ENCODE measurements at places on chromosomes 3 and 15.

- peak; percentile 48 for DNase-seq
Observed at GRCh38 chr15:90037961-90038631, 37.0 kb downstream of the ZNF710 start.

DNA sequence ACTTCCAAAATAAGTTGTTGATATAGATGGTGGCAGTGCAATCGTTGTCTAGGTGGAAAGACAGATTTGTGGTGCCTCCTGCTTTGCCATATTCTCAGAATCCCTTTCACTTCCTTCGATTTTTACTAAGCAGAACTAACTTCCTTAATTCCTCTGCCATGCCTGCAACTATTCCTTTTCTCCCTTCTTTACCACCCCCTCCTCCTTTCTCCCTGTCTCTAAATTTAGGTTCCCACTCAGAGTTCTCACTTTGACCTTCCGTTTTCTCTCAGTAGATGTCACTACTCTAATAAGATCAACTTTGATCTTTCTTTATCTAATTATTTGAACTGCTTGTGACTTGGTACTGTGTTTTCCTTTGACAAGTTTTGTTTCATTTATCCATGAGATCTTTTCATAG lies 351.2 kb downstream of the LPP start:
- DNase-seq = no peak

GRCh38 chr3:59981377-59981776 lies 931.6 kb upstream of the CFAP20DC start:
- no peak for DNase-seq

GRCh38 chr3:76673171-76673570 lies 366.7 kb upstream of the ROBO2 start:
- no peak for DNase-seq

GRCh38 chr3:69770219-69770618 lies 31.0 kb downstream of the MITF start:
- DNase-seq = no peak

GRCh38 chr15:55319537-55320237 lies 665 bp downstream of the PIGB start:
- peak; percentile 72 for DNase-seq

DNA sequence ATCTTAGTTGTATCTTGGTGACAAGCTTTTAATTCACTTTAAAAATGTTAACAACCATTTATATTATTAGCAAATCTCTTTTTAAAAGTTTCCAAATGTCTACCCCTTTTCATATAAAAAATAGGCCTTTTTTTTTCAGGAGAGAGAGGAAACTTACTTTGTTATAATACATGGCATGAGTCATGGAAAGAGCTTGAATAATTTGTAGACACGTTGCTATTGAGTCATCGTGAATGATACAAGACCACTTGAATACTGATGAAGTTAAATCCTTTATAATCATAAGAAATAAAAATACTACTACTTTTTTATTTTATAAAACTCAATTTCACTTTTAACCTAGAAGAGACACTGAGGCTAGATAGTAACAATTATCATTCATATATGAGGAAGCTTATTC lies 70.3 kb upstream of the BBX start:
- peak; percentile 78 for DNase-seq

GRCh38 chr3:140370686-140371085 lies 307.2 kb upstream of the TRIM42 start:
- DNase-seq = no peak

DNA sequence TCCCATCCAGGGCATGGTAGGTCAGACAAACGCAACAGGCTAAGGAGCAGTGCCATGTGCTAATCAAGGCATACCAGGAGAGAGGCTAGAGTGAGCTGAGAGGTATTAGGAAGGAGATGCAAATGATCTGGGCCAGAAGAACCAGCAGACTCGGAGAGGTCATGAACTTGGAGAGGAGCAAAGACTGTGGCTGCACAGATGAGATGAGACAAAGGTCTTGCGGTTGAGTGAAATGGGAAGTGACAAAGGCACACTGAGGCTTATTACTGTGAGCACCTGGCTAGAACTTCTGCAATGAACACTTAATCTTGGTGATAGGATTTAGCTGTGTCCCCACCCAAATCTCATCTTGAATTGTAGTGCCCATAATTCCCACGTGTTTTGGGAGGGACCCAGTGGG lies 380.2 kb downstream of the ULK4 start:
- no peak for DNase-seq

DNA sequence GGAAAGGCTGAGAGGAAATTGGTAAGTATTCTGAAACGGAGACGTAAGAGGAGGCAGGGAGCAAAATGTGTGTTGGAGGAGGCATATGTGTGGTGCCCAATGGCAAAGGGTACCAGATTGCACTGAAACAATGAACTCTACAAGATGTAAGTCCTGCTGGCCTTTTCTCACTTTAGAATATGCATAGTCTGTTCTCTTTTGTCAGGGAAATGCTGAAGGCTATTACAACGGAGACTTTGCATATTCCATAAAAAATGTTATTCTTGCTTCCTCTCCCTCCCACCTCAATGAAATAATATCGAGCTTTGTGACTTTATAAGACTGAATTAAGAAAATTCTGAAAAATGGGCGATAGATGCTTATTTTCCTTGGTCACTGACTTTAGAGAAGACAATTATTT lies 85.9 kb downstream of the PEX5L start:
- no peak for DNase-seq

GRCh38 chr15:94300612-94301011 lies 69.3 kb downstream of the MCTP2 start:
- no peak for DNase-seq

GRCh38 chr15:82044373-82045178 lies 1.2 kb downstream of the MEX3B start:
- DNase-seq = peak; percentile 52

- no peak for DNase-seq
Observed at GRCh38 chr3:180570238-180570637, 31.7 kb upstream of the TTC14 start.

GRCh38 chr3:100093831-100094230 lies 20.5 kb downstream of the FILIP1L start:
- DNase-seq = no peak

GRCh38 chr3:194383276-194383940 lies 13.9 kb upstream of the LRRC15 start:
- no peak for DNase-seq

DNA sequence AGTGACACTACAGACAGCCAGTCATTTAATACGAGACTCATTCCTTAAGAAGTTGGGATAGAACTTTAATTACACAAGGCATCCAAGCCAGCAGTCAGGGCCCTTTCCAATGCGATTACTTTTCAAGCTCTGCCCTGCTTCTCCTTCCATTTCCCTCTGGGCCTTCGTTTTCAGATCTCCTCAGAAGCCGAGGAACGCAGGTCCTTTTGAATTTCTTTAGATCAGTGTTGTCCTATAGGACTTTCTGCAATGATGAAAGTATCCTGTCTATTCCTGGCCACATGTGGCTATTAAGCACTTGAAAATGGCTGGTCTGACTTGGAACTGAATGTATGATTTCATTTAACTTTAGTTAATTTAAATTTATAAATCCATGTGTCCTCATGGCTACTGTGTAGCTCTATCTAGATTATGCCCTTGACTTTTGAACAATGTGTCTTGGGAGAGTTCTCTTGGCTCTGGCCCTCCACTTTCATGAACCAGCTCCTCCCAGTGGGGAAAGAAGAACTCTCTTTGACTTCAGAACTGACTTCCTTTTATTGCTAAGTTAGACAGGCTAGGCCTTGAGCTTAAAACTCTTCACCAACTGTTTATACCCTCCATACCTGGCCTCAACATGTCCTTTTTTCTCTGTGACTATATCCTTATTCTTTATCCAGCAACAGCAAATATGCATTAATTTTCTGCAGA lies 22.6 kb downstream of the TGFBR2 start:
- DNase-seq = no peak

- DNase-seq = no peak
Observed at GRCh38 chr3:110968076-110968475, 103.5 kb upstream of the NECTIN3 start.

- DNase-seq = no peak
Observed at GRCh38 chr3:5221701-5222100, 34.2 kb downstream of the EDEM1 start.

GRCh38 chr3:169199283-169199682 lies 464.2 kb downstream of the MECOM start:
- DNase-seq = no peak

GRCh38 chr15:57726411-57726810 lies 19.9 kb downstream of the POLR2M start:
- no peak for DNase-seq

- no peak for DNase-seq
Observed at GRCh38 chr3:157059661-157060060, 100.3 kb downstream of the CCNL1 start.

DNA sequence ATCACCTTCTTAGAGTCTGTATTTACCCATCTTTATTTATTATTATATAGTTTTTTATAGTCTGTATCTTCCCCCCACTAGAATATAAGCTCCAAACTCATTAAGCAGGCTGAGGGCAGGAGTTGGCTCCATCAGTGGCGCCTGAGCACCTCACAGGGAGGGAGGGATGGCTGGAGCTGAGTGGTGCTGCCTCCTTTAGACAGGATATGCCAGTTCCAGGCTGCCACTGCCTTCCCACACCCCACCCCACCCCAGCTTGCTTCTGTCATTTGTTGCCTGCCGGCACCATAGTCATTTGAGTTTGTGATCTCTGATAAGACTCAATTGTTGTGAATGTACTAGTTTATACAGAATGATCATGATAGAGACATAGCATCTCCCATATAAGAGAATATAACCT lies 85.5 kb downstream of the KLHL25 start:
- no peak for DNase-seq

GRCh38 chr3:190701096-190701532 lies 161.4 kb downstream of the GMNC start:
- DNase-seq = peak; percentile 64

DNA sequence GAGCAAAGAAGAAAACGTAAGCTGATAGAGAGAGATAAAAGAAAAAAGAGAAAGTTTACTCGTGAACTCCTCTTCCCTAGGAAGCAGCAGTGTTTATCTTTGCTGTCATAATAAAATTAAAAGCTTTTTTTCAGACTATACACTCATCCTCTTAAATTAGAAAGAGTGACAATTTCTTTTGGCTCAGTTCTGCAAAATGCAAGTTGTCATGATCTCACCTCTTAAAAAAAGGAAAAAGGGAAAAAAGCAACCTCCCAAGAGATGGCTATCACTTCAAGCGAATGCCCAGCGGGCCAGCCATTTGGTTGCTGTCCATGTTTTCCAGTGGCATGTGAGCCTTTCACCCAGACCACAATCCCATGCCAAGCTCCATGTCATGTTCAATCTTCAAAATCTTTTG lies 7.0 kb upstream of the THBS1 start:
- DNase-seq = peak; percentile 26

- DNase-seq = no peak
Observed at GRCh38 chr3:178260887-178261565, 275.2 kb upstream of the KCNMB2 start.

- DNase-seq = no peak
Observed at GRCh38 chr3:40677321-40677720, 152.6 kb downstream of the ZNF621 start.

DNA sequence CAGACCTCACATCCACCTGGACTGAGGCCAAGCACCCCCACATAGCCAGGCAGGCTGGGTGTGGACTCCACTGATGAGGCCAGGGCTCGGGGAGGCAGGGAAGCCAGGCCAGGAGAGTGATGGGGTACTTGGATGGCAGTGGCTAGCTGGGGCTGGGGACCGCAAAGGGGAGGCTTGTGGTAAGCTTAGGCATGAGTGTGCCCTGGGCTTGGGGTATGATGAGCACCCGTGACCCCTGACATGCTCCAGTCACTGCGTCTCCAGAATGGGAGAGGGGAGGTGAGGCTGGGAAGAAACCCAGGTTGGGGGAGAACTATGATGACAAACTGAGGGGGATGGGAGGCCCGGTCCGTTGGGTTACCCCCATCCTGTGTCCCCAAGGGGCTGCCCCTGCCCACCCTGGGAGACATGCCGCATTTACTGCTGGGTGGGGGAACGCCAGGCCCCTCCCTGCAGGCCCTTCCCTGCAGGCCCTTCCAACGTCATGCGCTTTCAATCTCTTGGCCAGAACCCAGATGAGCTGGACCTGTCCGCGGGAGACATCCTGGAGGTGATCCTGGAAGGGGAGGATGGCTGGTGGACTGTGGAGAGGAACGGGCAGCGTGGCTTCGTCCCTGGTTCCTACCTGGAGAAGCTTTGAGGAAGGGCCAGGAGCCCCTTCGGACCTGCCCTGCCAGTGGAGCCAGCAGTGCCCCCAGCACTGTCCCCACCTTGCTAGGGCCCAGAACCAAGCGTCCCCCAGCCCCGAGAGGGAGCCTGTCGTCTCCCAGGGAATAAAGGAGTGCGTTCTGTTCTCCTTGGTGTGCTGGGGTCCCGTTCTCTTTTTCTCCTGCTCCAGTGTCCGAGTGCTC lies 34.1 kb downstream of the TSPAN3 start:
- DNase-seq = no peak

DNA sequence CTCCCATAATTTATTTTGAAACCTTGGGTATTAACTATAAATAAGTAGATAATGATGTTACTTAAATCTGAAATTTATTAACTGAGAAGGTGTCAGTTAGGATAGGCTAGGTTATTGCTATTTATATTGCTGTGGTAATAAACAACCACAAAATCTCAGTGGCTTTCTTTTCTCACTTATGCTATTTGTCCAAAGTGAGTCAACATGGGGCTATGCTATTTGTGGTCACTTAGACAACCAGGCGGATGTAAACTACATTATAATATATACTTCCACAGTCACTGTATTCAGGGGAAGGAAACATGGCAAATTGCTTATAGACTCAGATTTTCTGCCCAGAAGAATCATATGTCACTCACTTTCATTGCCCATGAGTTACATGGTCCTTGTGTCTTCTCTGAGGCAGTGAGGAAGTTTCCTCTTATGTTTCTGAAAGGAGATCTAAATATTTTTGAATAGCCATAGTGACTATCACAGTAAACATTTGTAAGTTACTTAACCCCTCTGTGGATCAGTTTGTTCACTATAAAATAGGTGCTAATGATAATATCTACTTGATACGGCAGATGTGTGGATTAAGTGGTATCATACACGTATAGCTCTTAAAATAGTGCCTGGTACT lies 19.8 kb downstream of the HMG20A start:
- peak; percentile 65 for DNase-seq

- no peak for DNase-seq
Observed at GRCh38 chr15:23851921-23852320, 164.8 kb upstream of the NDN start.

GRCh38 chr3:65979162-65979561 lies 59.6 kb downstream of the MAGI1 start:
- peak; percentile 93 for DNase-seq

GRCh38 chr3:110198717-110199587 lies 861.6 kb upstream of the DPPA4 start:
- DNase-seq = no peak

- no peak for DNase-seq
Observed at GRCh38 chr3:32531010-32531647, 28.5 kb upstream of the CMTM6 start.

- DNase-seq = no peak
Observed at GRCh38 chr3:53803816-53804695, 42.2 kb downstream of the CHDH start.

- DNase-seq = no peak
Observed at GRCh38 chr15:89197503-89197971, 23.8 kb downstream of the RLBP1 start.

DNA sequence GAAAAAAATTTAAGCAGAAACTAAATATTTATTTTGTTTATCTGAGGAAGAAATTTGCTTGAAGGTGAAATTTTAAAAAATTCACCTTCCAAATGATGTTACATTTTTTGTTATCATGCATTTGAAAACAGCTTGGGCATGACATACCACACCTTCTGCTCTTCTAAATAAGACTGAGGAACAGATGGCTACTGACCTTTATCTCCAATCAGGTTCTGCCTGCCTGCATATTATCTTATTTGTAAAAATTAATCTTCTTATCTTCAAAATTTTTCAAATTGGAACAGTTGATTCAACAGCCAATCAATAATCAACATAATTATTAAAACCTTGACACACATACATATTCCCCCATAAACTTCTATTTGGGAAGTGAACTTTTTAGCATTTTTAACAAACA lies 641.8 kb upstream of the ZNF385D start:
- DNase-seq = no peak

All from fibroblast of mammary gland (primary cell).